Activated naive CD4-positive, alpha-beta T cell treated with anti-CD3 and anti-CD28 coated beads, Interleukin-2, amount 50 U/mL, for 16 hours (primary cell): ENCODE measurements at places on chromosomes 1 and 21.
A peak's percentile ranks its signal among the peaks of the same experiment; 100 is the strongest.

GRCh38 chr1:155321639-155322503, 1.2 kb downstream of the RUSC1 start:
- DNase-seq: no peak

- DNase-seq: no peak
Observed at GRCh38 chr1:214678386-214678785, 75.4 kb downstream of the CENPF start.

DNA sequence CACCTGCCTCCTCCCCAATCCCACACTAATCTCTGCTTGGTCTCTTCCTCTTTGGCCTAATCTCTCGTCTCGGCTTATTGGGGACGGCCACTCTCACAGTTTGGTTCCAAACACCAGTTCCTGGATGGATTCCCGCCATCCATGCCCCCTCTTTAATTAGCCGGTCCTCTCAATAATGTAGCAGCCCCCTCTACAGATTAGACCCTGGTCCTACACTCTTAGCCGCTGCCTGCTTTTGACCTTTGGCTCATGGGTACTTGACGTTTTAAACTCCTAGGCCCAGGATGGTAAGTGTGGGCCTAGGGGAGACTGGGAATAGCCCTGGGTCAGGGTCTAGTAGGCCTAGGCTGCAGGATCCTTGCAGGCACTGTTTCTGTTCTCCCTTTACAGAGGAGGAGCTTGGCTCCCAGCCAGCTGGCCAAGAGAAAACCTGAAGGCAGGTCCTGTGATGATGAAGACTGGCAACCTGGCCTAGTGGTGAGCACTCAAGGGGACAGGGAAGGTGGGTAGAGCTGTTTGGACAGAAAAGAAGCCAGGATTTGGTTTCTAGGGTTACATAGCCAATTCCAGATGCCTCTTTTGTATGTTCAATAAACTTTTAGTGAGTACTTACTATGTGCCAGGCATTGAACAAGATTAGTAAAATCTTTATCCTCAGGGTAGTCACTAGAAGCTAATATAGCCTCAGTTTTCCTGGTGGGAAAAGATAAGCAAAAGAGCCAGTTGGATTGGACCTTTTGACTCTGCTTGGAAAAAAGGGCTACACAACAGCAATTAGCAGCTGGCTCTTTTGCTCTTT, 758 bp downstream of the RAD54L start:
- no peak for DNase-seq

GRCh38 chr21:32492376-32492775, 79.9 kb downstream of the EVA1C start:
- DNase-seq: no peak

- peak; percentile 42 for DNase-seq
Observed at GRCh38 chr1:112904071-112904830, 51.7 kb downstream of the SLC16A1 start.

DNA sequence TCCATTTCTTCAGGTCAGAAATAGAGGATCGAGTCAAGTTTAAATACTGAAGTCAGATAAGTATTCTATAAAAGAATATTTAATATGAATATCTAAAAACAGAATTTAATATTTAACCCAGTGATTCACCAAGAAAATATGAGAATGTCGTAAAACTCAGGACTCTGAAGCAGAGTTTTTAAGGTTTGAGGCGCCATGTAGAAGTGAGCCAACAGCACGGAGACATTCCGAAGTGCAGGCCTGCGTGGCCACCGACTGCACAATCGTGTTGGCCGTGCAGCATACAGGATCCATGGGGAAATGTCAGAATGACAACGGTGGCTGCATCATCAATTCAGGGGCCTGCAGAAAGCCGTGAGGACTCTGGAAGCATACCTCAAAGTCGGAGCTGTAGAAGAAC, 23.4 kb downstream of the MRAP start:
- no peak for DNase-seq

- peak; percentile 63 for DNase-seq
Observed at GRCh38 chr1:152034654-152035538, 1.9 kb downstream of the S100A11 start.

- DNase-seq: no peak
Observed at GRCh38 chr1:51709951-51710350, 93.1 kb downstream of the OSBPL9 start.

GRCh38 chr1:235831148-235831547, 35.6 kb downstream of the LYST start:
- DNase-seq: peak; percentile 13

DNA sequence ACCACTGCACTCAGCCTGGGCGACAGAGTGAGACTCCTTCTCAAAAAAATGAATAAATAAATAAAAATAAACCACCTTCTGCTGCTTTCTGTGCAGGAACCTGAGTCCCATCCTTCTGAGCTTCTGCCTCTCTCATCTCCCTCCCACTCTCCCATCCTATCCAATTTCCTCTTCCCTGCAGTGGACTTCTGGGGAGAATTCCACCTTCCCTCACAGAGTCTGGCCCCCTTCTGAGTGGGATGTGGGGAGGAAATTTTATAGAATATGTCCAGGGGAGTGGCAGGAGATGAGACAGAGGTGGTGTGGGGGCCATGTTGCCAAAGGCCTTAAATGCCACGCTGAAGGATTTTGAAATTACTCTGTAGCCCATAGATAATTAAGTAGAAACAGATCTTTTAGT, 5.4 kb upstream of the EFNA1 start:
- no peak for DNase-seq

- no peak for DNase-seq
Observed at GRCh38 chr1:9243066-9243739, 8.6 kb downstream of the H6PD start.

- no peak for DNase-seq
Observed at GRCh38 chr1:109531380-109531779, 8.3 kb upstream of the GPR61 start.

GRCh38 chr1:21837476-21837875, 25.4 kb downstream of the LDLRAD2 start:
- DNase-seq: no peak

GRCh38 chr1:214135886-214136285, 145.1 kb upstream of the SMYD2 start:
- no peak for DNase-seq

GRCh38 chr1:228511546-228512445, 24.6 kb downstream of the RNF187 start:
- DNase-seq: no peak

DNA sequence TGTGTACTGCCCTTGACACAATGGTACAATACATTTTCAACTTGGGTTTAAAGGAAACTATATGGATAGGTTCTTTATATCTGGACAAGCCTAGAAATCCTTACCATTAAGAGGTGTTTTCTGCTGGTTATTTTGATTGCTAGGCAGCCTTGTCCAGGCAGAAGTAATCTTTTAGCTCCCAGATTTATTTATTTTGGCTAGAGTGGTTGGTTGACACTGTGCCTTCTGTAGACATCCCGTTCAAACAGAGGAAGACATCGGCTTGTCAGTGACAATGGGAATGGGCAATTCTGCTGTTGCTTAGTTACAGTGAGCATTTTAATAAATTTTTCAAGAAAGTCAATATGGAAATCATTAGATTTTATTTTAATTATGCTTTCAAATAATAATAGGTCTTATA, 138.8 kb downstream of the VPS13D start:
- DNase-seq: no peak

DNA sequence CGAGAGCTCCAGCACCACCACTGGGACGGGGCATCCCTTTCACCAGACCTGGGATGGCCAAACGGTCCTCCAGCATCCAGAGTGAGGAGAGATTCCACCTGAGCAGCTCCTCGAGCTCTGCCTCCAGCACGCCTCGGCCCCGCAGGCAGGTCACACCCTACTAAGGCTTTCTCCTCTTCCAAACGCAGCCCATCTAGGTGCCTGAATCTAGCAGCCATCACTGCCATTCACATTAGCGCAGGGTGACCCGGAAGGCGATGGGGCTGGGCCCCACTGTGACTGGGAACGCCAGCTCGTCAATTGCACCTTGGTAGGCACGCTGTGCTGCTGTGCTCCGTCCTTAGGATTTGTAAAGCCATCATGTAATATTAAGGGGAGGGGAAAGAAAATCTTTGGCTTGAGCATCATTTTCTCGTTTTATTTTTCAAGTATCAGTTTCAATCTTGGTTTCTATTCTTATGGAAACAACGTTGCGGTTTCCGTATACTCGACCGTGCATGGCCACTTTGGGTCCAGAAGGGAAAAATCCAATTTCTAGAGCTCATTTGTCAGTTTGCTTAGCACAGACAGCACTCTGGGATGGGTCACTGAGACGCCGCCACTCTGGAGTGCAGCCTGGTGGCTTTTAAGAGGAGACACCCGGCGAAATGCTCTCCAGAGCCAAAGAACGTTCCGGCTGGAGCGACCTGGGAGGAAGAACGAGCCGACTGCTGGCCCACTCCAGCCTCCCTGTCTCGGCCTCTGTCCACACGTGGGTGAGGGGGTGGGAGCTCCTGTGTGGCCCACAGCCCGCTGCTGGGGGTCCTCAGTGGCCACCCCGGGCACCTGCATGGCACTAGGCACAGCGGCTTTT, 173.6 kb downstream of the PRDM16 start:
- no peak for DNase-seq

GRCh38 chr1:12774801-12775345, 1.3 kb downstream of the PRAMEF12 start:
- no peak for DNase-seq

DNA sequence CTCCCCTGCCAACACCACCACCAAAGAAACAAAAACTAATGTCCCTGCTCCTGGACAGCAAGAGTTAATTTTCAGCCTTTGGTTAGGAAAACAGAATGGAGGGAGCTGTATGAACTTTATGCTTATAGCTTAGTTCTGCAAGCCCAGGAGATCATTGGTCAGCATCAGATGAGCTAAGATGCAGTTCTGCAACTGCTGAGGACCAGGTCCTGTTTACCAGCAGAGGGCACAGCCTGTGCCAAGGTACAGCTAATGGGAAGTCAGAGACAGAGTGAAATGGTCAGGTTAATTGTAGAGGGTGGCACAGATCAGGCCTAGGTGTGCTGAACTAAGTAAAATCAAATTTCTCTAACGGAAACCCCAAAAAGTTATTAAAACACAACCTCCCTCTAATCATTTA, 161.3 kb downstream of the ROR1 start:
- DNase-seq: no peak

DNA sequence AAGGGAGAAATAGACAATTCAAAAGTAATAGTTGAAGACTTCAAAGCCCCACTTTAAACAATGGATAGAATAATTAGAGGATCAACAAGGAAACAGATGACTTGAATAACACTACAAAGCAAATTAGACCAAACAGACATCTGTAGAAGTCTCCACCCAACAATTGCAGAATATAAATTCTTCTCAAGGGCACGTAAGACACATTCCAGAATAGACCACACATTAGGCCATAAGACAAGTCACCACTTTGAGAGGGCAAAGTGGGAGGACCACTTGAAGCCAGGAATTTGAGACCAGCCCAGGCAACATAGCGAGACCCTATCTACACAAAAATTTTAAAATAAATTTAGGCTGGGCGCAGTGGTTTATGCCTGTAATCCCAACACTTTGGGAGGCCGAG, 20.5 kb upstream of the RNF186 start:
- DNase-seq: no peak

- DNase-seq: no peak
Observed at GRCh38 chr21:35635261-35635660, 425.1 kb downstream of the SETD4 start.

- no peak for DNase-seq
Observed at GRCh38 chr1:84504580-84505492, 1.4 kb upstream of the SPATA1 start.

DNA sequence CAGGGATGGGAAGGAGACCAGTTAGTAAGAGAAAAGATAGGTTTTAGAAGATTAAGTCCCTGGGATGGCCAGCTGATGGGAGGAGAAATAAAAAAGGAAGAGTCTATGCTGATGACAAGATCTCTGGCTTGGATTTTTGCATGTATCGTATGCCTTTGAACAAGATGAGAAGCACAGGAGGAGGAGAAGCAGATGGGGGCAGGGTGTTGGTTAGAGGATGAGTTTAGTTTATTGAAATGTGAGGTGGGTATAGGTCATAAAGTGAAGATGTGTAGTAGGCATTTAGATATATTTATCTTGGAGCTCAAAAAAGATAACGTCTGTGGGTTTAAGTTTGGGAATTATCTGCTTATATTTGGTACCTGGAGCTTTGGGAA, 1.4 kb downstream of the TIPRL start:
- no peak for DNase-seq

GRCh38 chr1:239421811-239422210, 35.4 kb downstream of the CHRM3 start:
- no peak for DNase-seq

GRCh38 chr1:168480997-168481396, 62.8 kb downstream of the XCL2 start:
- DNase-seq: no peak

GRCh38 chr1:30305061-30305460, 418.3 kb downstream of the MATN1 start:
- DNase-seq: no peak

- no peak for DNase-seq
Observed at GRCh38 chr1:66739401-66740157, 12.7 kb upstream of the DYNLT5 start.

GRCh38 chr1:66371233-66372005, 162.5 kb upstream of the SGIP1 start:
- DNase-seq: no peak

DNA sequence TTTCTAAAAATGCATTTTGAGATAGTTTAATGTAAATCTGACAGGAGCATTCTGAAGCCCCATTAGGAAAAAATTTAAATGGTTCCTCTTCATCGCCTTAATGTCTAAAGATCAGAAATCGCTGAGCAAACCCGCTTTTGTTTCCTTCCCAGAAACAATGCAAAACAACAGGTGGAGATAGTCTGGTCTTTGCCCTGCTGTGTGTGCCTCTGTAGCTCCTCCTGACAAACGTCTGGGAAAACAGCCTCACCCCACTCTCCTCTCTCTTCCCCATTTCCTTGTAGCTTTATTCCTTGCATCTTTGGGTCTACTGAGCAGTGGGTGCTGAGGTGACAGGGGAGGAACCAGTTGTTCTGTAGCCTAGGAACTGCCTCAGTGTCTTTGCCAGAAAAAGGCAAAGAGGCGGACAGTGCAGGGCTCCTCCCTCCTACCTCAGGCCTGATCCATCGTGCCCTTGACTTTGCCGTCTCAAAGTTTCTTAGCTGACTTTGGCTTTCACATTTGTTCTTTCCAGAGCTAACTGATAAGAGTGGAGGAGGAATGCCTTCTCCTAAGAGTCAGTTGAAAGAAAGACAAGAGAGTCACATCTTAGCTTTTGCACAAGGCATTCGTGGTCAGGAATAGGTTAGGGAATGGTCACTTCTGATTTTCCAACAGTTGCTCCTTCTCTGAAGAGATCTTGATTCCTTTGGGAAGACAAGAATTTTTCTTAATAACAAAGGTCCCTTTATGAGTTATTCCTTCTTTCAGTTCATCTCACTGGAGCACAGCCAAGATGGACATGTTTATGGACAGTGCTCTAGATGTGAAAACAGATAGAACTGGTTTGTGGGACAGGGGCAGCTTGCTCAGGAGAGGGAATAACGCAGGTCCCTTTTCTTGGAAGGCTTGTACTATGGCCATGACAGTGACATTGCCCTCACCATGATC, 24.9 kb downstream of the SYT11 start:
- no peak for DNase-seq

- DNase-seq: no peak
Observed at GRCh38 chr1:30005972-30006619, 717.3 kb downstream of the MATN1 start.

- no peak for DNase-seq
Observed at GRCh38 chr1:167957710-167958109, 20.8 kb upstream of the MPC2 start.

- DNase-seq: no peak
Observed at GRCh38 chr1:177302357-177303044, 131.7 kb downstream of the BRINP2 start.

GRCh38 chr1:29162476-29163138, 19.1 kb downstream of the SRSF4 start:
- no peak for DNase-seq

GRCh38 chr21:24844671-24845070, 762.6 kb downstream of the MRPL39 start:
- no peak for DNase-seq
